ENCODE measurements at places on chromosomes 2 and 18.
A peak's percentile ranks its signal among the peaks of the same experiment; 100 is the strongest.

DNA sequence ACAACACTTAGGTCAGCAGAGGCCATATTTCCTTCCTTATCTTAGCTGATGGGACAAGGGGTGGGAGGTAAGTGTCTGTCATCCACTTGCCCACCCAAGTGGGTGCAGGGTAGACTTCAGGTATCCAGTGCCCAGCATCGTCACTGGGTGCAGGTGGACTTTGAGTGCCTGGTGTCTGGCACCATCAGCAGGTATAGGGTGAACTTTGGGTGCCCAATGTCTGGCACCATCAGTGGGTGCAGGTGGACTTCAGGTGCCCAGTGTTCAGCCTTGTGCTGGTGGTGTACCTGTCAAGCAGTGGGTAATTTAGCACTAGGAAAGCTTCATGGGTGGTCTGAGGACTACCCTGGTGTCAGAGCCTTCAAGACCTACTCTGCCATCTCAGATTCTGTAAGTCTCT lies 175.6 kb downstream of the SEPTIN10 start:
- DNase-seq, result no peak

GRCh38 chr18:41753826-41754225 lies 201.2 kb upstream of the PIK3C3 start:
- no peak for DNase-seq

DNA sequence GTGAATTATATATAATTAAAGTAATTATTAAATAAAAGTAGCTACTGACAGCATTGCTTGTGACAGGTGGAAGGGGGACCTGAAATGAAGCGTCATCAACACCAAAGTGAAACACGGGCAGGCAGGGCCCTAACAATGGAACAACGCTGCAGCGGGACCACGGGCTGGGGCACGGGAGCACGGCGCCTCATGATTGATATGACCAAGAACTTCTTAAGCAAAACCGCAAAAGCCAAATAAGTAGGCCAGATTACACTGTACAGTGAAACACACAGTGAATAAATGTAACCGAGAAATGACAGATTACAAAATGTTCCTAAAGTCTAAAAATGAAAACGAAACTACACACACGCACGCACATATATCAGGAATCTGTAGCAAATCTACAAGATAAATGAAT lies 81.4 kb downstream of the SNTG2 start:
- DNase-seq, result no peak

GRCh38 chr2:74828543-74828942 lies 5.4 kb upstream of the HK2 start:
- DNase-seq, result no peak

DNA sequence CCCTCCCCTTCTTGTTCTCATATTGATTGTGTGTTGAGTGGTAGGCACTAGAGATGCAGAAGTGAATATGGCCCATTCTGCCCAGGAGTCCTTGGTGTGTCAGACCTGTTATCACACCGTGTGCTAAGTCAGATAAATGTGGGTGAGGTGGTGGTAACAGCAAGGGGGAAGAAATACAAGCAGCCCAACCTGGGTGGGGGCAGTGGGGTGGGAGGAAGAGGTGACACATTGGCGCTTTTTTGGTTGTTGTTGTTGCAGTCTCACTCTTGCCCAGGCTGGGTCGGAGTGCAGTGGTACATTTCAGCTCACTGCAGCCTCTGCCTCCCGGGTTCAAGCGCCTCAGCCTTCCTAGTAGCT lies 12.8 kb downstream of the B3GNT2 start:
- no peak for DNase-seq

GRCh38 chr18:75208836-75209128 lies 157 bp downstream of the PTGR3 start:
- no peak for DNase-seq

GRCh38 chr2:232329716-232330067 lies 48.9 kb upstream of the ALPP start:
- DNase-seq, result no peak

- no peak for DNase-seq
Observed at GRCh38 chr2:46188041-46188716, 109.0 kb upstream of the EPAS1 start.

- DNase-seq, result no peak
Observed at GRCh38 chr2:234212534-234212933, 162.0 kb downstream of the SPP2 start.

DNA sequence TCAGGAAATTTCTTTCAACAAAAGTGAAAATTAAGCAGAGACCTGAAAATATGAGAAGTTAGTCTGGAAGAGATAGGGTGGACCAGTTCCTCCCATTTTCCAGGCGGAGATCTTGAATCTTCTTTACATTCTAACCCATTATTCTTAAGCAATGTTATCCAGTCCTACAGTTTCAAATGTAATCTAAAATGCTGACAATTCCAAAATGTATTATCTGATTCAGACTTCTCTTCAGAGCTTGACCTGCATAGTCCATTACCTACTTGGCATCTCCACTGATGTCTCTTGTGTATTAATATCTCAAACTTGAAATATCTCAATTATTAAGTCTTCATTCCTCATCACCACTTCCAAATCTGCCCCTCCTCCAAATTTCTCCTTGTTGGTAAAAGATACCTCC lies 28.4 kb upstream of the SLC39A10 start:
- DNase-seq, result no peak

- DNase-seq, result no peak
Observed at GRCh38 chr2:144431392-144431783, 88.5 kb downstream of the ZEB2 start.

DNA sequence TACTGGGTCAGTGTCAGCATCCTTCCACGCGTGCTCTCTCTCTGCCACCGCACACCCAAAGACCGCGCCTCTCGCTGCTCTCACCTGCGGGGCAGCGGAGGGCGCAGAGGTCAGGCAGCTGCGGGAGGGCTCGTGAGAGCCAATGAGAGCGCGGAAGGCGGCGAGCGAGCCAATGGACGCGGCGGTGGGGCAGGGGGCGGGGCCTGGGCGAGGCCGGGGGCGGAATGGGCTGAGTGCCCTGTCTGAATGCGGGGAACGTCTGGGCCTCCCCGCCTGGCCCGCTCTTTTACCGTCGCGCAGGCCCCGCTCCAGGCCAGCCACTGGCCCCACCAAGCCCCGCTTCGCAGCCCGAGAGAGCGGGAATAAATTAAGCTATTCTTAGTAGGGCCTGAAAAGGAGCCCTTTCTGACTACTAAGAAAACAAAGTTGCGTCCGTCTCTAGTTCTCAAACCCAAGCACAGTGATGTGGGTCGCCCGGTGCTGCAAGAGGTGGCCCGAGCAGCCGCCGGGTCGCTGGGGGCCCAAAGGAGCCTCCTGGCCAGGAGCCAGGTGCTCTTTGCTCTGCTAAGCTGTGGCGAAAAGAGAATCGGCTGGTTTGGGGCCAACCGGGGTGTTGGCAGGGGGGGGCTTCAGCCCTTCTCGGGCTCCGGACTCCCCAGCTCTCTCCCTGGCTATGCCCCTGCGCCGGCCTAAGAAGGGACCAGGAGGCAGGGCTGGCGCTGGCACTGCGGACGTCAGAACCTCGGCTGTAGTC lies 81.1 kb upstream of the GLI2 start:
- DNase-seq, result no peak

GRCh38 chr2:168912901-168913369 lies 11.8 kb downstream of the G6PC2 start:
- DNase-seq, result no peak

GRCh38 chr2:22520369-22521288 lies 864.4 kb upstream of the KLHL29 start:
- DNase-seq, result no peak

DNA sequence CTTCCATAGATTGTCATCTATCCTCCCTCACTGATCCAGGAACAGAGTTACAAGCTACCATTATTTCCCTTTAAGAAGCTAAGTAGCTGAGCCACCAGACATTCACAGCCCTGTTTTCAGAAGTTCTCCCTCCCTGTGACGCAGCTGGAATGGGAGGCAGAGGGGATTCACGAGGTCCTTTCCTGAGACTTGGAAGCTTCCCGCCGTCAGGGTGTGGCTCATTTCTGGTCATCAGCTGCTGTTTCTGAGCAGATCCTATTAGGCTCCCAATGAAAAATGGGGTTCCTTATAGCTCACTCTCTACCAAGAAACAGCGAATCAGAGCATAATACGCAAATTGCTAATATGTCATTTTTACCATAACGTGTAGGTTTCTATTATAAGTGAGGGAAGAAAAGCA lies 559.3 kb upstream of the ID2 start:
- no peak for DNase-seq

DNA sequence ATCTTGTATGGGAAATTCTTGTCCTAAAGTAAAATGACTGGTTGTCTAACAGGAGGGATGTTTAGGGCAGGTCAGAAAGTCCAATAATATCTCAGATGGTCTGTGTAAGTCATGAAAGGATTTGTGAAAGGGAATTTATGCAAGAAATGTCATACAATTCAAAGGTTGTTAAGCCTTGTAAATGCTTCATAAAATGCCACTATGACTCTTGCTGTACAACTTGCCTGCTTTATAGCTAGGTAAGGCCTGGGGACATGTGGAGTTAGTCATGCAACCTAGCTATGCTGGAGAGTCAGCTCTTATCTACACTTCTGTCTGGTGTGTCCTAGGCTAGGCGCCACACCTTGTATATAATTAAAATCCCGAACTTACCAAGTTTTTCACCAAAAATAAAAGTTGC lies 36.9 kb upstream of the VWA3B start:
- no peak for DNase-seq

- no peak for DNase-seq
Observed at GRCh38 chr2:207257251-207258250, 91.8 kb upstream of the KLF7 start.

DNA sequence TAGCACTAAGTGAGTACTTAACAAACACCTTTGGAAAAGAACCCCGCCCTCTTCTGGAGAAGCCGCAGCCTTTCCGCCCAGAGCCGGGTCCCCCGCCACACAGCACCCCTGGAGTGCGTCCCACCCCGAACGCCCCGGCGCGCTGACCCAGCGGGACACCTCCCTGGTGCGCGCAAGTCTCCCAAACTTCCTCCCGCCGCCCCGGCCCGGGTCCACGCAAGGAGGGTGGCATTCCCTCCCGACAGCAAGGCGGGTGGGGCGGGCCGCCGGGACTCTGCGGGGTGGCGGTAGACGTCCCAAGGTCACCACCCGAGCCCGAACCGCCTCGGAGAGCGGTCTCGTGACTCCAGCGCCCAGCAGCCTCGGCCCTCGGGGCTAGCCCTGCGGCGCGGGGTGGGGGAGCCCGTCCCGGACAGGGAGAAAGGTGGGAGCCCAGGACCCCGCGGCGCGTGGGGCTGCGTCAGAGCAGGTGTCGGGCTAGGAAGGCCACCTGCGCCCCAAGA lies 598 bp downstream of the CCDC93 start:
- no peak for DNase-seq

GRCh38 chr18:63795606-63796005 lies 20.4 kb downstream of the SERPINB7 start:
- DNase-seq, result no peak

DNA sequence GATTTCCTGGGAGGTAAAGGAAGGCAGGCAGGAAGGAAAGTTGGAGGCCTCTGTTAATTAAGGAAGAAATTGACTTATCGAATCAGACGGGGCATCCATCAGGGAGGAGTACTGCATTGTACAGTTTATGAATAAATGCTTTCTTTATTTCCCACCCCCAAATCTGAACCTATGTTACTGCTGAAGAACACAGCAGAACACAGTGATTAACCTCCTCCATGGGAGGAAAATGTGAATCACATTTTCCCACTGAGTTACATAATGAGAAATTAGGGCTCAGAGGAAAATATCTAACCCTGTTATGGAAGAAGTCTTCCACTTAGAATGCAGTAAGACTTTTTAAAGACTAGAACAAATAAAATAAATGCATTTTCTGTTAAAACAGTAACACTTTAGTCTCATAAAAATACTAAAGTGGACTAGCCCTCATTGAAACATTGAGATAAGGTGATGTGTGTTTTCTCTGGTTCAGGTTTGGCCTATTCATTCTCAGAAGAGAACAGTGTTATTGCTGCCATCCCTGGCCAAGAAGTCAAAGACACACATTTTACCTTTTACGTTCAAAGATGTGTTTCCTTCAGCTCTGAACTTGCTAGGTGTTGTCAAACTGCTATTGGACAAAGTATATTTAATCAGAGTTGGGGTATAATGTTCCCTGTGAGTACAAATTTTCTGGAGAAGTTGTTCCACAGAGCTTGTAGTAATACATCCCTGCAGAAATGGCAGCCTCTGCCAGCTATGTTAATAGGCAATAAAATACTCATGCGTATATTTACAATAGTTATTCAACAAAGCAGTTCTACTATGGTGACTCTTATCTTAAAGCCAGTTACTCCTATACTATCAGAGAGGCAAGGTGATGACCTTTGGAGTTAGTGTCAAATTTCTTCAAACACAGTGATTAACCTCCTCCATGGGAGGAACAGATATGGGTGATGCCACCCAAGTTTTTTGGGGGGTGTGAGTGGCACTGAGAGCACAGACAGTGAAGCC lies 11.1 kb downstream of the DNAH6 start:
- DNase-seq, result no peak

- no peak for DNase-seq
Observed at GRCh38 chr2:238893349-238894000, 45.6 kb downstream of the TWIST2 start.

DNA sequence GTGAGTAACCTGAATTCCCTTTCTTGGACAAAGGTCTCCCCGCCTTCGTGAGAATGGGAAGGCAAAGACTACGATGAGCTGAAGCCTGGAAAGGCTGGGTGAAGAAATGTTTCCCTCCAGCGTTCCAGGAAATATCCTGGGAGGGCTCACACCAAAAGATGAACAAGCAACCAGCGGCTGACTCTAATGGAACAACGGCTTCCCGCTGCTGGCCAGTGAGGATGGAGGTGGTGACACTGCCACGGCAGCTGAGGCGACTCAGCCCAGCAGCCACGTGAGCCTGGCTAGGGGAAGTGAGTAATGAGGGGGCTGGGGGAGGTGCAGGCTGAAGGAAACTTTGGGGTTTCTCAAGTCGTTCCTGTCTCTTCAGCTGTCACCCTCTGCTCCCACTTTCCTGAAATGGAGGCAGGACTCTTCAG lies 105.0 kb upstream of the SMAD7 start:
- peak; percentile 15 for DNase-seq

DNA sequence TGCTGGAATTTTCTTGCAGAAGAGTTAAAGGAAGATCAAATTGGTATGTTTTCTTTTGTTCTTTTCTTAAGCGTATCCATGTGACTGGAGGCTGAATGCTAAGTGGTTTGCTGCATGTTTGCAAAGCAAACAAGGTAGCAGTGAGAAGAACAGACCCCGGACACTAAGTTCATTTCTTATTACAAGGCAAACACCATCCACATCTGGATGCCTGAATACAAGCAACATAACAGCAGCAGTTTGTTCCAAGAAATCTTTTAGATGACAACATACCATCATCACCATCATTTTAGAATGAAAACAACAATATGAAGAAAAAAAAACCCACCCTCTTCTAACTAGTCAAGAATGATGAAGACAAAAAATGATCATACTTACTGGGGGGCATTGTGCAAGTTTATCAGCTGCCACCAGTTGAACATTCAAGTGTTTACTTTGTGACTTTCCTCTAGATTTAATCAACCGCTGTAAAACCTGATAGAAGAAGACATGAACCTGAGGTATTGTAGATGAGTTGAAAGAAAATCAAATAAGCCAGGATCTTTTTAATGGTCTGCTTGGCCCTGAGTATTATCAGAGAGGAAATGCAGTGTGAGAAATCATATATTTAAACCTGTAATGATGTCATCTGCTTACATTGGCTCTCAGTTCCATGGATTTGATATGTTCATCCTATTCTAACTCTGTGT lies 25.0 kb upstream of the ARL5A start:
- DNase-seq, result no peak

- DNase-seq, result no peak
Observed at GRCh38 chr2:105653302-105653701, 91.4 kb upstream of the NCK2 start.
